ENCODE measurements at places on chromosomes 2 and 18.
A peak's percentile ranks its signal among the peaks of the same experiment; 100 is the strongest.

DNA sequence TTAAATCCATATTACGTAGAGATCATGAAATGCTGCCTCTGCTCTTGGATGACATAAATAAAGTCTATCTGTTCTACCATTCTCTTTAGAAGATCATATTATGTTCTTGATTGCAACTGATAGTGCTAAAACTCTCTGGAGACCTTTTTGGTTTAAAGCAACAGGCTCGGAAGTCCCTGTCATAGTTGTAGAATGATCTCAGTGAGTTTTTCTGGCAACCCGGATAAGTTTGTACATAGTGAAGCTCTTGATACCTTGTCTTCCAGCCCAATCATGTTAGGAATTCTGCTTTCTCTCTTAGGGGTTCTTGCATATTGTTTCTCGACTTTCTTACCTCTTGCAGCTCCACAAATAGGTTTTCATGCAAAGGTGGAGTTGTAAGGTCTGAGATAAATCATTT, 156.1 kb downstream of the TTC27 start:
- DNase-seq: no peak

DNA sequence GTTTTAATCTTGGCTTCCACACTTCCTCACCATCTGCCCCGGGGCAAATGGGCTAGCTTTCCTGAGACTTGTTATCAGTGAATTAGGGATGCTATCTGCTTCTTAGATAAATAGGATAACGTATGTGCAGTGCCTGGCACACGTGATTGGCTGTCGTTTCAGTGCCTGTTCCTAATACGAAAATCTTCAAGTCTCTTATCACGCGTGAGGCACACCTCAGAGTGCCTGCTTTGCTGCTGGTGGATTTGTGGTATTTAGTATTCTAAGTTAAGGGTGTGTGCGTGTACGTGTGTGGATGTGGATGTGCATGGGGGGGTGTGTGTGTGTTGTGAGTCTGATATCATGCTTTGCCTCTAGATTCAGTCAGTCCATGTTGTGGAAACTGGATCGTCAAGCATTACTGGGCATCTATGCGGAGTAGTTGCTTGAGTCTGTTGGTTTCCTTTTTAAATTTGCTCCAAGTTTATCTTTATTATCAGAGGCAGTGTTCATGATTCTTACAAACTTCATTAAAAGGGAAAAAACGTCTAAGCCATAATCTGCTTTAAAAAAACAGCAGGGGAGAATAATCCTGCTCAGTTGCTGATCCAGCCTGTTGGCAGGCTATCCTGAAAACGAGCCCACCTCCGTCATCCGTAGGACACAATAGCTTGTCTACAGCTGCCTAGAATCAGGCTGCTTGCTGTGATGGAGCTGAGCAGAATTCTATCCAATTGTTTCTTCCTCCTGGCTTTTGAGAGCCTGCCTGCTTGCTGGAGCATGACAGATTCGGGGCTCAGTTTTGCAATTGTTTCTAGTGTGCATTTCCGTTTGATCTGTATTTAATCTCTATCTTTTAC, 6.6 kb downstream of the SH3RF3 start:
- no peak for DNase-seq

GRCh38 chr2:54258166-54258565, 2.1 kb upstream of the TSPYL6 start:
- DNase-seq: no peak

GRCh38 chr2:128503399-128504245, 185.0 kb upstream of the HS6ST1 start:
- DNase-seq: peak; percentile 46

DNA sequence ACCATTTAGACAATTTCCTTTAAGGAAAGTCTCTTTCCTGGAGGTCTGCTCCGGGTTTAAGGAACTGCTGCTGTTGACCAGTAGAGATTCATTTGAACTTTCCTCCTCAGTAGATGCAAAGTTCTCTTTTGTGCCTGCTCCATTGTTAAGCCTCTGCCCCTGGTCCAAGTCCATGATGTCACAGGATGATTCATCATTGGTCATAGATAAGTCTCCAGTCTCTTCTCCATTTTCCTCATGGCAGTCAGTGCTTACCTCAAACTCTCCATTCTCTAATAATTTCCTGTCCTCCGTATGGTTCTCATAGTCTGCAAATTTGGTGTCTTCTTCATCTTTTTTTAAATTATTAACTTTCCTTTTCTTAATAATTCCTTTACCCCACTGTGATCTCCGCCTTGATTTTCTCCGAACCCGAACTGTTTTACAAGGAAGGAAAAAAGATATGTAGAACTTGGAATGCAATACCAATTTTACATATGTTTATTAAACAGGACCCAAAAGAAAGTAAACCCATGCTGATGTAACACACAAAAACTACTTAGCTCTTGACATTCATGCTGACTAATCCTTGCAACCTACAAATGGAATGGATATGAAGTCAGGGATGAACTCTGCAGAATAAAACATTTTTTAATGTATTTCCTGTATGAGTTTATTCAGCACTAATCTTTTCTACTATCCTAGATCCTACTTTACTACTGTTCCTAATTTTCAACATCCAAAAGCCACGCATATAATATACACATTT, 169.1 kb downstream of the ATAD2B start:
- no peak for DNase-seq

DNA sequence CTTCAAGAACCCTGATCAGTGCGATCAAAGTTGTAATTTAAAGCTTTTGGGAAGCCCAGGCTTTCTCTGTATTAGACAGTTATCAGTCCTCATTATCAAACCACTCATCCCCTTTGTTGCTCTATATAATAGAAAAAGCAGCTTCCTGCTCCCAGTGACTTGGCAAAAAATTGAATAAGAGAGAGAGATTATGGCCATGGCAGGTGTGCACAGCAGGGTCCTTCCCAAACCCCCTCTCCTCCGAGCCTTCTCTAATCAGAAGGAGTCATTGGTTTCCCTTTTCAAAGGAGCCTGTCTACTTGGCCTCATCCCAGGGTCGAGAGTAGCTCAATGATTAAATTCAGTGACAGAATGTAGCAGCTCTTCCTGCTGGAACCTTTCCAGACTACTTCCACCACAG, 81.5 kb downstream of the SEMA4F start:
- DNase-seq: no peak

- peak; percentile 21 for DNase-seq
Observed at GRCh38 chr18:75173738-75174137, 35.2 kb downstream of the PTGR3 start.

GRCh38 chr2:2243666-2244065, 87.4 kb downstream of the MYT1L start:
- DNase-seq: no peak

DNA sequence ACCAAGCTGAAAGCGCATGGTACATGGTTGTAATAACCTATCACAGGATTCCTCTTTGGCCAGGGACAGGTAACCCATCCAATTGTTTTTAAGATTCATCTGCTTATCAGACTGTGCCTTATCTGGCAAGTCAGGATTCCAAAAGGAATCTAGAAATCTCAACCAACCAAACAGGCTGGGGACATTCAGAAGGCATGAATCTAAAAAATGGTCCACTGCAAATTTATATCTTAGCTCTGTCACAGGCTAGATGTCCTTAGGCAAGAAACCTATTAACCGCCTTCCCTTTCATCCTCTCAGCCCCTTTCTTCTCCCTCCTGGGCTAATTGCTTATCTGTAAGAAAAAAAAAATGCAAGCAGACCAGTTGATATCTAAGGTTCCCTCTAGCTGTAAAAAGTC, 4.3 kb downstream of the LRP2 start:
- no peak for DNase-seq

- no peak for DNase-seq
Observed at GRCh38 chr2:102460467-102460866, 12.6 kb upstream of the SLC9A4 start.

GRCh38 chr2:233225230-233226068, 26.0 kb upstream of the ATG16L1 start:
- DNase-seq: no peak

GRCh38 chr2:45818591-45818990, 167.1 kb downstream of the PRKCE start:
- no peak for DNase-seq

GRCh38 chr2:1847846-1848598, 103.7 kb upstream of the PXDN start:
- DNase-seq: no peak

DNA sequence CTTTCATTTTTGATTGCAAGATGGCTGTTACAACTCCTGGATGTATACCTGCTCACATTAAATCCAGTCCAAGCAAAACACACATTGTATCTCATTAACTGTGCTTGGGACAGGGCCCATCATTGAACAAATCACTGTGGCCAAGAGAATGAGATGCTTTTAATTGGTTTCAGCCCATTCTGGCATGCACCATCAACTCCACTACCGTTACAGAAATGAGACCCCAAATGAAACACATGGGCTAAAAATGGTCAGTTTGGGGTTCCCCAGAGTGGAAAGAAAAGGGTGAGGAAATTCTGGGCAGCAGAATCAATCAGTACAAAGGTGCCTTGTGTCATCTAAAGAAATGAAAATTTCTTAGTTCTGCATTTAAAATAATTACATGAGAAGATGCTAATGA, 52.7 kb downstream of the FAM171B start:
- DNase-seq: no peak

GRCh38 chr18:25010623-25011374, 341.2 kb downstream of the ZNF521 start:
- DNase-seq: no peak

DNA sequence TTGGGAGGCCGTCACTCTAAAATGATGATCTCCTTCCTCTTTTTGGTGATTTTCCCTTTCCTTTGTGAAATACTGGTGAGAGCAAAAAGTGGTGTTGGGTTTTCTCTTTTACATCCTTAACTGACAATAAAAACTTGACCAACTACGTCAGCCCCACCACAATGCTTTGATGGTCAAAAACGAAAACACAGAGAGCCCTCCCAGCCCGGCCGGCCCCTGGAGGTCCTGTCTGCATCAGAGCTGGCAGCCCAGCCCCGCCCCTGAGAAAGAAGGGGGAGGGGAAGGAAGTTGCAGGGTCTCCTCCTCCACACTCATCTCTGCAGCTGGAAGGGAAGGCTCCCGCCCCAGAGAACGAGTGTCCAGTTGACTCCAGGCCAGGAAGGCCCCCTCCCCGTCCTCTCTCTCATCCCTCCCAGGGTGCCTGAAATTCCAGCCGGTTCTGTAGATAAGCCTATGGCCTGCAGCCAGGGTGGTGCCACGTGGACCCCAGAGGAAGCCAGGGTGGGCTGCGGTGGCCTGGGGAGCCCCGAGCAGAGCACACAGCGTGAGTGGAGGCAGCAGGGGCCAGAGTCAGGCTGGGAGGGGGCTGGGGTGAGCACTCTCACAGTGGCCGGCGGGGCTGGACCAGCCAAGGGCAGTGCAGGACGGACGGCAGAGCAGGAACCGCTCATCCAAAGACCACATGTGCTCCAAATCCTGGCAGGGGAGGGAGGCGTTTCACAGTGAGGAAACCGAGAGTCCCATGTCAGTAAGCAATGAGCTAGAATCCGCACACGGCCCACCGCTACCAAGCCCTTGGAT, 19.8 kb downstream of the BIN1 start:
- DNase-seq: no peak

GRCh38 chr18:53906681-53907080, 317.8 kb downstream of the MBD2 start:
- DNase-seq: no peak

DNA sequence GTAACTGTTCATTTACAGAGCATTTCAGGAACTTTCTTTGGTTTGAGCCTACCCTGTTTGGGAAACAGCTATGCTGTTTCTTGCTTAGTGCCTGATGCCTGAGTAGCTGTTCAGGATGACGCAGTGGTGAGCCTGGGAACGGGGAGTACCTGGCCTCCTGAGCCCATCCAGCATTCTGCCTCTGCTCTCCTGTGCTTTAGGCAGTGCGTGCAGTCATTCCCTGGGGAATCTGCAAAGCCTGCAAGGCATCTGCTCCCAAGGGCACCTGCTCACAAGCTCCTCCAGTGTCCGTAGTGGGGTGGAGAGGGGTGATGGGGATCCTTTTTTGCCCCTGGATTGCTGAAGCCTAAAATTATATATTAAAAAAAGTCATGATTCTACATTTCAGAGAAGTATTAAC, 68.8 kb downstream of the RAPGEF4 start:
- no peak for DNase-seq

- no peak for DNase-seq
Observed at GRCh38 chr2:178479758-178480226, 465 bp upstream of the PLEKHA3 start.

GRCh38 chr2:239602290-239603282, 201.8 kb upstream of the HDAC4 start:
- peak; percentile 60 for DNase-seq

- DNase-seq: no peak
Observed at GRCh38 chr2:167345559-167345958, 457.3 kb downstream of the XIRP2 start.

- peak; percentile 43 for DNase-seq
Observed at GRCh38 chr2:43065871-43066270, 160.5 kb downstream of the ZFP36L2 start.

GRCh38 chr18:76455003-76455676, 39.9 kb downstream of the ZNF516 start:
- no peak for DNase-seq

- no peak for DNase-seq
Observed at GRCh38 chr2:226868331-226869162, 32.7 kb downstream of the RHBDD1 start.

- DNase-seq: peak; percentile 50
Observed at GRCh38 chr2:112153179-112153490, 14.9 kb downstream of the FBLN7 start.

- no peak for DNase-seq
Observed at GRCh38 chr2:68932402-68932801, 20.3 kb downstream of the GKN2 start.

GRCh38 chr2:71173096-71173495, 42.7 kb downstream of the MPHOSPH10 start:
- DNase-seq: no peak

GRCh38 chr2:224545884-224546644, 39.1 kb downstream of the CUL3 start:
- DNase-seq: no peak

- no peak for DNase-seq
Observed at GRCh38 chr2:170369894-170370293, 191.9 kb downstream of the MYO3B start.

- no peak for DNase-seq
Observed at GRCh38 chr2:106965611-106966010, 79.6 kb upstream of the ST6GAL2 start.

DNA sequence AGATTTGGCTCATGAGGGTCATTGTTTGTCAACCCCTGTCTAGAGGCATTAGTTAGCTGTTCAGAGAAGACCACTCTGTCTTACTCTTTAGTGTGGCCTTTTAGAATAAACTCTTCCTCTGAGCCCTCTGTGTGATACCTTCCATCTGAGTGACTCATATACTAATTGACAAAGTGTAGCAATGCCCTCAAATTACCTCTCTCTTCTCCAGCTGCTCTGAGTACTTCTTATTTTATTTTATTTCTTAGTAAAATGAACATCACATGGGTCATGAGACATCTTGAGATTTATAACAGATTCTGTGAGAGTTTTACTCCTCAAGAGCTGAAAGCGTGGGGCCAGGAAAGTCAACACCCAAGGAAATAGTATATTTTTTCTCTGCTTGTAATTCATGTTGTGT, 67.4 kb downstream of the KCTD18 start:
- DNase-seq: no peak

DNA sequence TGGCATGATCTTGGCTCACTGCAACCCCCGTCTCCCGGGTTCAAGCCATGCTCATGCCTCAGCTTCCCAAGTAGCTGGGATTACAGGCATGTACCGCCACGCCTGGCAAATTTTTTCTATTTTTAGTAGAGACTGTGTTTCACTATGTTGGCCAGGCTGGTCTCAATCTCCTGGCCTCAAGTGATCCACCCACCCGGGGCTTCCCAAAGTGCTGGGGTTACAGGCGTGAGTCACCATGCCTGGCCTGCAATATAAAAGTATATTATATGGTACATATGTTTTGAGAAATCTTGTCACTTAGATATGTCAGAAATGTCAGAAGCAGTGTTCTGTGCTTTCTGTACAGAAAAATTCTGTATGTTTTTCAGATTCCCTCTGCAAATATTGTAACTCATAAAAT, 19.2 kb upstream of the XPO1 start:
- DNase-seq: no peak
